Glomerular endothelial cell (primary cell): ENCODE measurements at places on chromosomes 6 and 20. TPM values are rescaled to one million over a fixed set of nuclear protein-coding genes. Genes with fewer than 3 reads are reported as not detected.

DNA sequence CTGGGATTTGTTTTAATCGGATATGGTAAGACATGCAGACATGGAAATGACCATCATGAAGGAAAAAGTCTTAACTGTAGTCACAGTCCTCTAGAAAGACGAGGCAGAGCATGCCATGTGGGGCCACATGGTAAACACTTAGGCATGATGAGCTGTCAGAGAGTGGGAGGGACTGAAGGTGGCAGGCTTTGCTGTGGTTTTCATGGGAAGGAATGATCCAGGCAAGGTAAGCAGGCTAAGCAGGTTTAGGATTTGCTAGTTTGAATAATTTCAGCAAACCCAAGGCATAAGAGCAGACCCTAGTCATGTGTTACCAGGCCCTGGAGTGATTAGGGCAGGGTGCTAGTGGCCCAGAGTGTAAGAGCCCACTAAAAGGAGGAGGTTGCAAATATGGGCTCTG, 47.2 kb upstream of the STMND1 start:
- DNase-seq = no peak

- no peak for DNase-seq
Observed at GRCh38 chr6:138563650-138564049, 64.4 kb upstream of the NHSL1 start.

DNA sequence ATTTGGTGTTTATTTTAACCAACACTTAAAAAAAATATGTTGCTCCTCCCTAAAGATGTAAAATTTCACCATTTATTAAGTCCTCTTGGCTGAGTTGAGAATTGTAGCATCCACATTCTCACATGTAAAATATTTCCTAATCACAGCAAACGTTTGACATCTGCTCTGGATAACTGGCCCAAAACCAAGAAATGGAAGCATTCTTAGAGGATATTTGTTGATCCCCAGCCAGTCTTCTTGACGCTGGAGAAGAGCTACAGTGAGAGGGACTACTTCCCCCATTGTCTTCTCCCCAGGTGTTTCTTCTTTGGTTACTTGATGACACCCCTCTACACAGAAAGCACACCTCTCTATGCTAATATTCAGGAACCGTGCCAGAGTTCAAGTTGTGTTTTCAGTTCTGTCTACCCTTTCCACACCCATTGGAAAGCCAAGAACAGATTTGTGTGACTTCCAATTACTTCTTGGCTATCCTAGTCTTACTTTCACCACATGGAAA, 454.5 kb upstream of the JAG1 start:
- no peak for DNase-seq

The MLN gene
- total RNA-seq = not detected in 2 replicates
